ENCODE measurements at places on chromosomes 3 and 15. TPM values are rescaled to one million over a fixed set of nuclear protein-coding genes. Genes with fewer than 3 reads are reported as not detected.

The KCNH8 gene
- total RNA-seq: not detected

The STAC gene
- total RNA-seq: 0.88 TPM

The ADCY5 gene
- not detected for total RNA-seq

The C3orf20 gene
- not detected for total RNA-seq

The TASOR gene
- 44.5 TPM for total RNA-seq

The GDPGP1 gene
- 7.2 TPM for total RNA-seq

The ACOX2 gene
- 1.5 TPM for total RNA-seq

The NR2E3 gene
- 0.25 TPM for total RNA-seq

The GPR160 gene
- total RNA-seq: 1.3 TPM

The FGF12 gene
- 2.5 TPM for total RNA-seq

The HDDC3 gene
- 16.0 TPM for total RNA-seq

The TRA2B gene
- 214 TPM for total RNA-seq

The CCR1 gene
- total RNA-seq: not detected

The CHRM5 gene
- total RNA-seq: not detected

The SPINT1 gene
- total RNA-seq: 4.2 TPM

The SLC24A5 gene
- not detected for total RNA-seq

The ONECUT1 gene
- not detected for total RNA-seq

The ADPRH gene
- total RNA-seq: 8.0 TPM

The POMGNT2 gene
- total RNA-seq: 6.4 TPM

The CMTM8 gene
- total RNA-seq: 7.3 TPM

The CCR8 gene
- not detected for total RNA-seq

The PRR20G gene
- not detected for total RNA-seq

The LSAMP gene
- not detected for total RNA-seq

The RLBP1 gene
- not detected for total RNA-seq

The CLEC3B gene
- not detected for total RNA-seq

The TTLL13 gene
- not detected for total RNA-seq

The CHST13 gene
- total RNA-seq: not detected

The DGKG gene
- not detected for total RNA-seq

The ADGRG7 gene
- total RNA-seq: not detected

The ZNF592 gene
- total RNA-seq: 22.3 TPM

The CADPS gene
- total RNA-seq: not detected

The ARGFX gene
- total RNA-seq: not detected

The C2CD4A gene
- total RNA-seq: 1.1 TPM

The CACNA2D2 gene
- not detected for total RNA-seq

The SST gene
- total RNA-seq: not detected

The CKMT1A gene
- total RNA-seq: not detected

The ISG20 gene
- 5.4 TPM for total RNA-seq

The NR1I2 gene
- total RNA-seq: not detected

The SKOR1 gene
- 0.15 TPM for total RNA-seq

The MESP2 gene
- not detected for total RNA-seq

The VWA5B2 gene
- not detected for total RNA-seq

The PRKCD gene
- 15.5 TPM for total RNA-seq

The INSYN1 gene
- total RNA-seq: 0.58 TPM

The MEIS2 gene
- total RNA-seq: 22.5 TPM

The LRRK1 gene
- 22.1 TPM for total RNA-seq

The CTSH gene
- 7.0 TPM for total RNA-seq

The CYP11A1 gene
- not detected for total RNA-seq

The RPL39L gene
- total RNA-seq: 16.8 TPM

The CLN6 gene
- 48.0 TPM for total RNA-seq

The EPB42 gene
- total RNA-seq: not detected

The ZWILCH gene
- total RNA-seq: 29.8 TPM

The CCRL2 gene
- 3.9 TPM for total RNA-seq

The DNAH12 gene
- total RNA-seq: 0.20 TPM

The THRB gene
- 0.18 TPM for total RNA-seq

The USP13 gene
- 21.1 TPM for total RNA-seq

The PLAAT1 gene
- 0.58 TPM for total RNA-seq

The ROBO1 gene
- 26.4 TPM for total RNA-seq

The DENND6A gene
- 31.0 TPM for total RNA-seq

The CCDC54 gene
- total RNA-seq: not detected

Measured in endothelial cell of umbilical vein (primary cell).